OCI-LY7 (cell line): ENCODE measurements at places on chromosomes 5 and 9.
A peak's percentile ranks its signal among the peaks of the same experiment; 100 is the strongest.

DNA sequence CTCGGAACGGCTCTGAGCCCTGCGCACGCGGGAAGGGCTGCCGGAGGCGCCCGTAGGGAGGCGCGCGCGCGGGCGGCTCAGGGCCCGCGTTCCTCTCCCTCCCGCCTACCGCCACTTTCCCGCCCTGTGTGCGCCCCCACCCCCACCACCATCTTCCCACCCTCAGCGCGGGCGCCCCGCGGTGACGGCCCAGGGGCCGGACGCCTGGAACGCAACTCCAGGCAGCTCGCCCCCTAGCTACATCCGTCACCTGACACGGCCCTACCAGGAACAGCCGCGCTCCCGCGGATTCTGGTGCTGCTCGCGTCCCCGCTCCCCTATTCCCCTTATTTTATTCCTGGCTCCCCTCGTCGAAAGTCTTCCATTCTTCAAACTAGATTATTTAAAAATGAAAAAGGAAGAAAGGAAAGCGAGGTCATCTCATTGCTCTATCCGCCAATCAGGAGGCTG lies at the start of gene CDKN2B-AS1:
Gene CDKN2B-AS1, plus strand, starts transcription at position 236 of the 450 bp plus-strand sequence.
- DNase-seq = peak; percentile 92

GRCh38 chr5:63931836-63932235 lies 30.4 kb downstream of the HTR1A start:
- DNase-seq = no peak

DNA sequence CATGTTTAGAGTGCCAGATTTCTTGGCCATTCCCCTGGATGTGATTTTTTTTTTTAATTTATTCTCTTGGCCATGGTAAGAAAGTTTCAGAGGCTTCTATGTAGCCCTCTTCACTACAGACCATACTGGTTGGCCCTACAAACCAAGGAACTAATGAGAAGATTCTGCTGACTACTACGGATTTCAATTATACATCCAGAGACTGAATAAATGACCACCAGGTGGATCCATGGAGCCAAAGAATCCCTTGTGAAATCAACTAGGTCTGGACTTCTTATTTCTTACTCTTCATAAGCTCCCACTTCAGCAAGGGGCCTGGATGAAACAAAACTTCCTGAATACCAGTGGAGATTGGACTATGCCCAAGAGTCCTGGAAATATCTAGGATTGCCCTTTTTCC lies 27.6 kb downstream of the ZNF622 start:
- no peak for DNase-seq

DNA sequence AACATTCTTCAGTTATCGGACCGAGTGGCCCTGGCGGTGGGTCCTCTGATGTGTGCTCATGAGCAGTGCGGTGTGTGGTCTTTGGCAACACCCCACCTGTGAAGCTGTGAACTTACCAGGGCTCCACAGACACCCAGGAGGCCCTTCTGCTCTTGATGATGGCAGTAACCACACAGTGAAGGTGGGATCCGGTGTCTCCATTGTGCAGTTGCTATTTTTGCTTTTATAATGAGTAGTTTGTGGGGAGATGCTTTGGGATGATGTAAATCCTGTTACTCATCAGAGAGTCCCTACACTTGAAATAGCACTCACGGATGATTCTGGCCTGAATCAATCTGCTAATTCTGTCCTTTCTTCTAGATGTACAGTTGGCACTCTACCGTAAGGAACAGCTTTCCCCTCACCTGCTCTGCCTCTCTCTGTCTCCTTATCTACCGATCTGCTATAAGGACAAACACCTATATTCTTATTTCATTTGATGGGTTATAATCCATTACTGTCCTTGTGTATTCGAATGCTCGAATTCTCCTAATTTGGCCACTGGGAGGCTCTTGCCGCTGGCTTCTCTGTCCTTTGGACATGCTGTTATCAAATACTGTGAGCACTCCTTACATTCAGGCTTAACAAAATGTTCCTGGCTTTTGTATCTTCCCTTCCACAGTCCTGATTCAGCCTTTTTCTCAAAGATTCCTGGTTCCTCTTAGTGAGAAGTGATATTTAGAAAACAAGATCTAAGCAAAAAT lies 20.2 kb downstream of the ATPSCKMT start:
- DNase-seq = no peak

DNA sequence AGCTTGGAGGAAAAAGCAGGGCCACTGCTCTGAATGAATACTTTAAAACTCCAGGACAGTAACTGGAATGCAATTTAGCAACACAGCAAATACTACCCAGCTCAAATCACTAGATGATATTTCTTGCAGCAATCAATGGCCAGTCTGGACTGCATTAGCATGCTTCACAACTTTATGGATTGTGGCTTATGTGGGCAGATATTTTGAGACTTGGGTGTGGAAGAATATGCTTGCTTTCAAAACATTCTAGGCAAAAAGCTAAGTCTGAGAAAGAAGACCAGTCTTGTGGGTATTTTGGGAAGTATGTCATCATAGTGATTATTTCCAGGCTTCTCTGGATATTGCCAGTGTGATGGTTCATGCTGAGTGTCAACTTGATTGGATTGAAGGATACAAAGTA lies 3.1 kb downstream of the RANBP3L start:
- DNase-seq = no peak

GRCh38 chr5:52989025-52989780 lies at the start of gene ITGA2:
TSS of gene ITGA2 (plus strand) at chr5:52989352. CDS start at chr5:52989469, 117 bp downstream.
- DNase-seq = no peak

DNA sequence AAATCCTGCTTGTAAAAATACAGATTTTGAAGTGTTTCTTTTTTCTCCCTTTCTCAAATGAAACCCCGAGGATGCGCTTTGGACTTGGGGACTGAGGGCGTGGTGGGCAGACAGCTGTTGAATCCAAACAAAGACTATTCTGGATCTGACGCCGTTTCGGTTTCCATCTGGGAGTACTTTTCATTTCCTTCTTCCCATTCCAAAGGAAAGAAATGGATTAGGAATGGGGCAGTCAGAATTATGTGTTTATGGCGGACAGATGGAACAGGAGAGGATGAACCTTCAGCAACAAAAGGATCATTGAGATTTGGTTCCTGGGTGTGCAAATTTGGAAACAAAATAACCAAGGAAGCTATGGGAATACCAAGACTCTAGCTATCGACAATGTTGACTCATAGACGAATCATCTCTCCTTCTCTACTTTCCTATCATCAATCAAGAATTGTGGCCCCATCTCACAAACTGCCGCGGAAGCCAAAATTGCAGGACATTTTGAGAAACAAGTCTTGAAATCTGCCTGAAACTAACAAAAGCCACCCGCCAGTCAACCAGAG lies 300.6 kb downstream of the PARP8 start:
- no peak for DNase-seq

DNA sequence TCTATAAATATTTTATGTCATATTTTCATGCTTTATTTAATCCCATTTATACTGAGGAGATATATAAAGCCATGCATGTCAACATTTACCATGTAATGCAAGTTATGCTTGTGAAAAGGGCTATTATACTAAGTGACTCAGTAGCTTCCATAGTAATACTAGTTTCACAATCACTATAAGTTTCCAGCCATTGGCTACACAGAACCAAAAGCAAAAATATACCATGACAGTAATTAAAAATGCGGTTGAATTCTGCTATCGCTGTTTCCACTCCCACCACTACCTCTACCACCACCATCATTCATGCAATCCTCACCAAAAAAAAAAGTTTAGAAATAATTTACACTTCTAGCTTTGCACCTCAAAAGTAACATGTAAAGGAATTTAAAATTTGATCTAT lies 60.2 kb downstream of the MLLT3 start:
- no peak for DNase-seq

DNA sequence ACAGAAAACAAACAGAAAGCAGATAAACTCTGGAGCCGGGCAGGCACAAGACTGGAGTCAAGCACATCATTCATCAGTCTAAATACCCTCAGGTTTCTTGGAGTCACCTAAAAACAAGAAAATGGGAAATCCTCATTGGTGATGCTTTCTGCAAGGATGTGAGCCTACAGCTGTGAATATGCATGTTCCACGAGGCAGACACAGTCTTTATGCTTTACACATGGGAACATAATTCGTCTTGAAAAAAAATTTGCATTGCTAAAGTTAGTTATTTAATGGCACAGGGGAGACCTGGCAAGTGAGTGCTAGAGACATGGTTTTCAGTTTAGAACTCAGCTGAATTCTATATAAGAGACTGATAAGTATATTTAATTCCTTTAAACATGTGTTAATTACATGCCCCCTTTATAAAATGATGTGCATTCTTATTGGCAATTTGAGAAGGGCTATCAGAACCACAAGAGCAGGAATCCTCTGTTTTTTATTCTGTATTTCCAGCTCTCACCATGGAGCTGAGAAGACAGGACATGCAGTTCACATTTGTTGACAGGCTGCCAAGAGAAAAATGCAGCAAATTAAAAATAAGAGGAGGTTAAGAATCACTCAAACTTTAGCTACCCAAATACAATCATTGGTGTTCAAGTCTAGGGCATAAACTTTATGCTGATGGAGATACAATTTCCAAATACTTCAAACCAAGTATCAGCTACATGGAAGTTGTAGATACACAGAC lies 438.0 kb upstream of the MPDZ start:
- no peak for DNase-seq

GRCh38 chr5:100775533-100775855 lies 127.6 kb downstream of the ST8SIA4 start:
- DNase-seq = no peak

GRCh38 chr5:74538206-74538661 lies 102.3 kb downstream of the ENC1 start:
- DNase-seq = no peak

GRCh38 chr9:70902171-70902570 lies 219.2 kb downstream of the TRPM3 start:
- DNase-seq = no peak

GRCh38 chr5:122435761-122436160 lies 123.7 kb downstream of the SNCAIP start:
- no peak for DNase-seq

- no peak for DNase-seq
Measured at GRCh38 chr9:94922098-94922607, 195.7 kb downstream of the AOPEP start.

GRCh38 chr5:145637396-145637795 lies 197.7 kb downstream of the PRELID2 start:
- no peak for DNase-seq

- no peak for DNase-seq
Measured at GRCh38 chr9:72360324-72360723, 4.7 kb downstream of the ZFAND5 start.

DNA sequence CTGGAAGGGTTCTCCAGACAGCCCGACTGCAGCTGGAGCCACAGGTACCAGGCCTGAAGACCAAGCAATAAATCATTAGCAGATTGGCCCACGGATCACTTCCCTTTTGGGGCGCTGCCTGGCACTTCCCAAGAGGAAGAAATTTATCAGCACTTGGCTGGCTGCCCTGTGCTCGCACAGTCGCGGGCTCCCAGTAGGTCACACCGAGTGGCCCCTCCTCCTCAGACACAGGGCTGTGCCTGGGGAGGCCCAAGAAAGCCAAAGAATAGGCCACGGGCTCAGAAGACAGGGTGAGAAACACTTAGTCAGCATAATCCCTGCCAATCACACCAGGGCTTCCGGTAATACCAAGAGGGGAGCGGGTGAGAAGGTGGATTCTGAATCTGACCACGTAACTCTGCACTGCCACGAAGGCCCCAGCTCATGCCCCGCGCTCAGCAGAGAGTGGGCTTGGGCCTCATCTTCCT lies 115.7 kb upstream of the MSX2 start:
- no peak for DNase-seq

- DNase-seq = no peak
Measured at GRCh38 chr5:172133359-172134029, 54.5 kb downstream of the STK10 start.

DNA sequence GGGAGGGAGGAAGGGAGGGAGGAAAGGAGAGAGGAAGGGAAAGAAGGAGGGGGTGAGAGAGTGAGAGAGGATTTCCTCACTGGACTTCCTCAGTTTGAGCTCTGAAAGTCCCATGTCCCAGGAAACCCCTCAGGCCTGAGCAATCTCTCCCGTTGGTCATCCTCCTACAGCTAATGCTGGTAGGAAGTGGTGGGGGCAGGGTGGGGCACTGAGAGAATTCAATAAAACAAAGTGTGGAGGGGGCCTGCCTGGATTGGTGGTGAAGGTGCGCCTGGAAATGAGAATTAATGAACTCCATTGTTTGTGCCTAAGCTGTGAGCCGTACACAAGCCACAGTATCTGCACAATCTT lies 195.0 kb downstream of the RGS3 start:
- no peak for DNase-seq

- no peak for DNase-seq
Measured at GRCh38 chr5:154223320-154223719, 32.8 kb downstream of the GALNT10 start.

DNA sequence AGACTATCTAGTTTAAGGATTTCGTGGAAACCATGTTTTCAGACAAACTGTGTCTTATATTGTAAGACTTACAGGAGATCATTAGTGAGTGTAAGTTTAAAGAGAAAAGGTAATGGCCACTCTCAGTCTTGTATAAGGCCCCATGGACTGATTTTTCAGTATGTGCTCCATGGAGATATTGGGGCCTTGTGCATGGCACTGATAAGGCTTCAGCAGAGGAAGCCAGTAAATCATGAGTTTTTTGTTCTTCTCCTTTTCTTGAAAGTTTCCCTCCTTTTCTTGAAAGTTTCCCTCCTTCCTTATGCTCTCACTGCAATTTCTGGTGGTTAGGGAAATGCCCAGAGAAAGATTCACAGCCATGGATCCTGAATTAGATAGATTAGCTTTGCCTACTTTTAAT lies 471.3 kb downstream of the LRRC70 start:
- DNase-seq = no peak

DNA sequence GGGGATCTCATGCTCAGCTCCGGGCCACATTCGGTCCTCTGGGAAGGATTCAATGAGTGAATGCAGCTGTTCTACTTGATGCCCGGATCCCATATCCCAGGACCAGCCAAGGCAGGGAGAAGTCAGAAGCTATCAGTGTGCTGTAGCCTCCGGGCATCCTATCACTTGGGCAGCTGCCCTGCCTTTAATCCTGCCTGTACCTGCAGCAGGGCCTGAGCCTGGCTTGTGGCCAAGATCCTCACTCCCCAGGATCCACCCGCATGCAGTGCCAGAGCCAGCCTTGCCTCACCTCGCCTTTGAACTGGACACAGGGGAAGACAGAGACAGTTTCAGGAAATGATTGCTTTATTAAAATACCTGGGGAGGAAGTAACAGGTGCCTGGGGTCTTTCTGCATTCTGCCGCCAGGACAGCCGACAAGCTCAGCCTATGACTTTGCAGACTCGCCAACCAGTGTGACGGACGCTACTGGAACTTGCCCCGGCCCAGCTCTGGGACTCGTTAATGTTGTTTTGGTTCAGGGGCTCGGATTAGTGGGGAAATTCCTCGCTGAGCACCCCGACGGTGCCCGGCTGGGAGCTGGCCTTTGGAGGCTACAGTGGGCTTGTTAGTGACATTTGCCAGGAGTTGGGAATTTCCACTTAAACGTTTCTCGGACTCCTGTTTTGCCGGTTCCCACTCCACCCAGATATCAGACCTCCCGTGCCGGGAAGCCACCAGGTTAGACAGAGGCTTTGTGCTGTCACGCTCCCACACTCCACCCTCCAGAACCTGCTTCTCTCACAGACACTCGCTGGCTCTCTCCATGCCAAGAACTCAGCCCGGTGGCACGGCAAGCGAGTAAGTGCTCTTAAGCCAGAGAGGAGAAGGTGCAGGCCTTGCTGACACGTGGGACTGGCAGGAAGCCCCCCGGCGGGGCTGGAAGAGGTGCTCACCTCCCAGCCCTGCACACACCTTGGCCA lies 721 bp downstream of the PTGES start:
- DNase-seq = no peak
